ENCODE measurements at places on chromosomes 2 and 18.

- no peak for DNase-seq
These were observed 506.6 kb downstream of the PLCL1 start for GRCh38 chr2:198311020-198311419.

DNA sequence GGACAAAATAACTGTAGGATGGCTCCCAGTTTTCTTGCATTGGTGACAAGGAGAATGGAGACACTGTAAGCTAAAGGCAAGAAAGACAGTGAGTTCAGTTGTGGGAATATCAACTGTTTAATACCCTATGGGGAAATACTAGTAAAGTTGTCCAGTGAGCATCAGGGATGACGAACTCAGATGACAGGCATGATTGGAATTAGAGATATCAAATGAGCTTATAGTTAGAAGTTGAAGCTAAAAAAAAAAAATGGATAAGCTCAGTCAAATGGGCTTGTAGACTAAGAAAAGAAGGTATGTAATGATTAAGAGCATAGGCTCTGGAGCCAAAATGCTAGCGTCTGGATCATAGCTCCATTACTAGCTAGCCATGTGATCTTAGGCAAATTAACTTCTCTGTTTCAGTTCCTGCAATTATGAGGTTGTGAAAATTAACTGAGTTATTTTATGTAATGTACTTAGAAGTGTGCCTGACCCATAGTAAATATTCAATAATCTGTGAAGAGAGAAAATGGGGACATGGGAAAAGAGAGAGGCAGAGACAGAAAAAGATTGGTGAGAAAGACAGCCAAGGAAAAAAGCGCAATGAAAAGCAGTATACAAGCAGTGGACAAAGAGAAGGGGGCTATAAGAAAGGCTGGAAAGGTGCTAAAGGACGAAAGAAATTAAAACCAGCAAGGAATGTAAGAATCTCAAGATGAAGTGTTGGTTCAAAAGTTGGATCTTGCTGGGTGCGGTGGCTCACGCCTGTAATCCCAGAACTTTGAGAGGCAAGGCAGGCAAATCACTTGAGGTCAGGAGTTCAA is 95.7 kb upstream of the SLC39A10 start:
- no peak for DNase-seq

GRCh38 chr2:239506101-239506857 is 105.5 kb upstream of the HDAC4 start:
- DNase-seq = no peak

- no peak for DNase-seq
These were observed 104.0 kb downstream of the KCNE4 start for GRCh38 chr2:223155956-223156355.

- DNase-seq = no peak
These were observed 107.4 kb upstream of the ACAA2 start for GRCh38 chr18:49920731-49921130.

GRCh38 chr18:77130229-77131099 is 2.1 kb downstream of the MBP start:
- DNase-seq = no peak

All from 8988T (cell line).